ENCODE measurements at places on chromosomes 16 and 17. TPM values are rescaled to one million over a fixed set of nuclear protein-coding genes. Genes with fewer than 3 reads are reported as not detected.

The CA5A gene
- 0.25 TPM for total RNA-seq

The ZNF594 gene
- total RNA-seq, result 5.8 TPM

The MTHFSD gene
- total RNA-seq, result 14.3 TPM

The CD79B gene
- total RNA-seq, result 16.2 TPM

The LPO gene
- not detected for total RNA-seq

The LRRC37A gene
- total RNA-seq, result 0.14 TPM

The HSD11B2 gene
- 0.32 TPM for total RNA-seq

The HID1 gene
- 9.8 TPM for total RNA-seq

The TAT gene
- total RNA-seq, result not detected

The TMIGD1 gene
- not detected for total RNA-seq
